Stimulated activated CD4-positive, alpha-beta T cell treated with anti-CD3 and anti-CD28 coated beads, Interleukin-1b, Interleukin-23, amount 100 ng/mL, for 1 hour (primary cell): ENCODE measurements at places on chromosomes 3 and 15.

- DNase-seq: peak; percentile 19
Observed at GRCh38 chr15:41772720-41773331, 1.5 kb upstream of the MAPKBP1 start.

- DNase-seq: no peak
Observed at GRCh38 chr15:67892559-67893377, 52.9 kb upstream of the RNU6-1 start.

DNA sequence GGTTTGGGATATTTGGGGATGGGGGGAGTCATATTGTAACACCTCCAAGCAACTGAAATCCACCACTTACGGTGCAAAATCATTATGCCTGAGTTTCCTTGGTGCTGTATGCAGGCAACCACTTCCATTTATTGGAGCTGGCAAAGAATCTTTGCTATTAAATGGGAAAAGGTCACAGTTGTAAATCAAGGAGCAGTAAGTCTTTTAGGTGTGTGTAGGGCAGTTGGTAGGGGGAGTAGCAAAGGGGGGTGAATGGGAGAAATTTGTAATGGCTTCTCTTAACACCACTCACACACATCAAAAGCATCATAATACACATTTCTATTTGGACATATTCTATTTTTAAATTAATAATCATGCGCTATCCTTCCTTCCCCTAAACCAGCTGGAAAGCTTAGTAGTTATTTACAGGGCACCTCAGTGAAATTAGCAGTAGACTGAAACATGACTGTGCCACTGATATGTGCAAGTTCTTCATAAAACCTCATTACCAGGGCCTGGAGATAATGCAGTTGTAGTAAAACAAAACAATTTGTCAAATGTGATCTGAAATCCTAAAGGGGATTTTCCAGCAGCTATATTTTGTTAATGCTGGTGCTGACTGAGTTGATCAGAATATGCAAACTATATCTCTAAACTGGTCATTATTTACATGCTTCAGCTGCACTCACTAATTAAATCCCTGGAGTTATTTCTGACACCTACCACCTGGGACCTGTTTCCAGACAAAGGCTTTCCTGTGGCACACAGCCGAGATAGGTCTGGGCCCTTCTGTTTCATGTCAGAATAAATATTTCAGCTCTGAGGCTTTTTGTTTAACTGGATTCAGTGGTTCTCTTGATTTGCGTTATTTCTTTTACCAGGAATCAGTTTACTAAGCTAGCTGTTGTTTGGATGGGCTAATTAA is 90.1 kb downstream of the B3GALNT1 start:
- no peak for DNase-seq

DNA sequence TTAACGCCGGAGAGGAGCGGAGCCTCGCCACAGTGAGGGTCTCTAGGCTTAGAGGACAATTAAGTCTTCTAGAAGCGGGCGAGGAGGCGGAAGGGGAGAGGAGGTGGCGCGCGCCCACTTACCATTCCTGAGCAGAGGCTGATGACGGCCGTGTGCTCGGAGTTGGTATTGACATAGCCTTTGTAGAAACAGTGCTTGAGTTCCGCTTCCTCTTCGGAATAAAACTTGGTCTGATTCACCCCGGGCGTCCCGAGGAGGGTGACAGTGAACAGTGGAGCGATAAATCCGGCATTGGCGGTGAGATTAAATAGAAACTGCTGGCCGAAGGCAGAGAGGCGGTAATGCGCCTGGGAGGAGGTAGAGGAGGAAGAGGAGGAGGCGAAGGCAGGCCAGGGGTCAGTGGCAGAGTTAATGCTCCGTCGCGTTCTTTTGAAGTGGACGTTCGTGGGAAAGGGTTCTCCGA is 1.3 kb downstream of the ADAMTS9 start:
- DNase-seq: no peak

- no peak for DNase-seq
Observed at GRCh38 chr15:90035840-90036230, 34.7 kb downstream of the ZNF710 start.

DNA sequence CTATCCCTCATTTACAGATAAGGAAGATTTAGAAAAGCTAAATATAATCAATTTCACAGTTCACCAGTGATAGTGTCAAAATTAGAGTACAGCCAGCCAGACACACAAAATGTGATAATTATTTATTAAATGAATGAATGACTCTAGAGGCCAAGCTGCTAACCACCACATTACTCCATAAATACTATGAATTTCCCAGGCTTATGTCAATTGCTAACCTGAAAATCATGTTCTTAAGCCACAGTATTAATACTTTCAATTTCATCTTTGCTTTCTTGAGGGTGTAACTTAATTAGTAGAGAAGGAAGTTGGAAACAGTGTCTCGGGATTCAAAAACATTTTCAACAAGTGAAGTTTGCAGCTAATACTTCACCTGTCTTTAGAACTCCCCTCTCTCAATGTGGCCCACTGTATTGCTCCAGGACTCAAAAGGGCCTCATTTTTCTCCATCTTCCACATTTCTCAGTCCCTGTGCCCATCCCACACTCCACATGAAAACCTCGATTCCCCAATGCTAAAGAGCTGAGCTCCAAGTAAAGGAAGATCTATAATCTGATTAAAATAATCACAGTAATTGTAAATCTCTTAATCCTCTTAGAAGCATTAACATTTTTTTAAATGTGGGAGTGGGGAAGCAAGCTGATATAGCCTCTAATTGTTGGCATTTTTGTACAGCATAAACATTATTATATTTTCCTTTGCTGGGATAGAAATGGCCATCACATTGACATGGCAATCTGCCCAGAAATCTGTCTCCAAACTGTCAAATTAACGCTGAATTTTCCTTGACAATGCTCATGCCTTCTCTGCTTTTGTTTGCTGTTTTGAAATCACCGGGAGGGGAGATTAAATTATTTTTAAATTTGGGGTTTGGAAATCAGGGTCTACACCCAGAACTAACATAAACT is 765.1 kb downstream of the ROBO1 start:
- DNase-seq: no peak

GRCh38 chr3:15955968-15956367 is 158.2 kb upstream of the ANKRD28 start:
- no peak for DNase-seq

DNA sequence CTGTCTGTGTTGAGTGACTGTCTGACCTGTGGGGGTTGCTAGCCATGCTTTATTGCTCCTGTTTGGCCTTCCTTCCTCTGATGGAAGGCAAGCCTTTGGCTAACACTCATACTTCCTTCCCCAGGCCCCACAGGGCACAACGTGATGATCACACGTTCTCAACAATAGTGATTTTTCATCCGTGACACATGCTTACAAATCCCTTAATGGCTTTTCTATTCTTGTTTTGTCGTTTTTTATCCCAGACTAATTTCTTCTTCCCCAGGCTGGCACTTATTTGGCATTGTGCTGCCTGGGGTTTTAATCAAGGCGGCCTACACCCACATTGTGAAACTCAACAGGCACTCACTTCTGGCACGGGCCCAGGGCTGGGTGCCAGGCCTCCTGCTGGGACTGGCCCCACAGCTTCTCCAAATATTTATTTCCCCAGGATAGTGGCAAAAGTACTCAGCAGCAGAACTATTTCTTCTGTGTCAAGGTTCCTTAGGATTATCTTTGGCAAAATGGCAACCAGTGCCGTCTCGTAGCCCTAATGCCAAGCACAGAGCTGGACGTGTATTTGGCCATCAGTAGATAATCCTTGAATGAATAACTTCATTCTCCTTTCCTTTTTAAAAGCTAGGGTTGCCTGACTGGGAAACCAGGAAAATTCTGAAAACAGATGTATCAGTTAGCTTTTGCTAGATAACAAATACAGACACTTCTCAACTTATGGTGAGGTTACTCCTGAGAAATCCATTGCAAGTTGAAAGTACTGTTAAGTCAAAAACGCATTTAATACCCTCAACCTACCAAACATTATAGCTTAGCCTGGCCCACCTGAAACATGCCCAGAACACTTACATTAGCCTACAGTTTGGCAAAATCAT is 30.6 kb downstream of the CMTM7 start:
- no peak for DNase-seq

- DNase-seq: no peak
Observed at GRCh38 chr3:113231827-113232253, 20.5 kb downstream of the BOC start.

- no peak for DNase-seq
Observed at GRCh38 chr3:21054064-21054463, 696.9 kb downstream of the ZNF385D start.

DNA sequence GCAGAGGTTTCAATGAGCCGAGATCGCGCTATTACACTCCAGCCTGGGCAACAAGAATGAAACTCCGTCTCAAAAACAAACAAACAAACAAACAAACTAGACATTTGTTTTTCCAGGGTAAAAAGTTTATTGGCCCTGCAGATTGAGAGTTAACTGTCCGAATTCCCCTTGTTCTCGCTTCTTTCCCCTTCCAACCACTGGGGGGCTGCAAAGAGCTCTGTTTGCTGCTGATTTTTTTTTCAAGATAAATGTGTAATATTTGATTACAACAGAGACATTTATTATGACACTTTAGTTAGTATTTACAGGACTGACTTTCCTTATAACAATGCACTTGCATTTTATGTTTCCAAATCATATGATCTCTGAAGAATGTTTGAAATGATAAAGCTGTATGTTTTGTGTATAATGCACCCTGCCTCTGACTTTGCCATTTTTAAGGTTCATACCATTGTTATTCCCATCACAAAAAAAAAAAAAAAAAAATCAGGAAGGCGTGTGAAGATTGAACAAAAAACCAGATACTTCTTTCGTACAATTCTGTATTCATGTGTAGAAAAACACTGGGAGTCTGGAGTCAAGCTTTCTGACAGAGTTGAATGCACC is 2.8 kb downstream of the CLSTN2 start:
- DNase-seq: no peak

DNA sequence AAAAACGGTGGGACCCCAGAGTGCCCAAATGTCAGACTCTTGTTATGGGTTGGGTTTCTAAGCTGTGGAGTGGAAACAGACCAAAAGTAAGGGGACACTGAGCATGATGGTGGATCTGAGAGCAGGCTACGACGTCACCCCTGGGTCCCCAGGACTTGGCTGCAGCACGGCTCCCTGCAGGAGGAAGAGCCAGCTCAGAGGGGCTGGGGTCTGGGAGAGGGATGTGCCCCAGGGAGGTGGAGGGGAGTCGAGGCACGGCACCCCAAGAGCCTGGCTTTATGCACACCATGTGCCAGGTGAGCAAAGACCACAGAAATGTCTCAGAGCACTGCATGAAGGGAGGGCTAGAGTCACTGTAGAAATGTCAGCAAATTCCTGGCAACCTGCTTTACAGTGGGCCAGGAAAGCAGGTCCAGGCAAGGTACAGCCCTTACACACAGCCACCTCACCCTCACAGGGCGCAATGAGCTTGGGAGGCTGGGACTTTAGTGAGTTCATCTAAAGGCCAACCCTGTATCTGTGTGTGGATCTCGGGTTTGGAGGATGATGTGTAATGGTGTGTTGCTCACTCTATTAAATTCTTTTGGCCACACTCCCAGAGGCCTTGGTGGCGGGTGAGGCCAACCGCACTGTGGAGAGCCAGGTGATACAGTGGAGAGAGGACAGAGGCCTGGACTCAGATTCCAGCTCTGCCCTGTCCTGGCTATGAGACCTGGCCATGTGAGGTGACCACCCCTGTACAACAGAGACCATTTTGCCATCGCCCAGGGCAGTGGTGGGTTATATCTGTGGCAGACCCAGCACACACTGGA is 14.1 kb downstream of the CTSH start:
- no peak for DNase-seq

- no peak for DNase-seq
Observed at GRCh38 chr15:92000709-92001108, 147.2 kb downstream of the SLCO3A1 start.

- DNase-seq: no peak
Observed at GRCh38 chr3:181488536-181488935, 223.2 kb upstream of the SOX2 start.

DNA sequence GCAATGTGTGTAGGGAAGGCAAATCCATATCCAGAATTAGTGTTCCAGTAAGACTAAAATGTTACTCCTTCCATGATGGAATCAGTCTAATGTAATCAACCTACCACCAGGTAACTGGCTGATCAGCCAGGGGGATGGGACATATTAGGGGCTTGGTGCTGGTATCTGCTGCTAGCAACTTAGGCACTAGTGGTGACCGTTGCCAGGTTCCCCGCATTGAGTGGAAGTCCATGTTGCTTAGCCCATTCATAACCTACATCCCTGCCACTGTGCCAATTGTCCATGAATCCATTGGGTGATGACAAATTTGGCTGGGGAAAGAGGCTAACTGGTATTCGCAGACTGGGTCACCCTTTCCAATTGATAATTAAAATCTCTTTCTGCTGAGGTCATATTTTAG is 212.2 kb upstream of the ROBO1 start:
- no peak for DNase-seq

- DNase-seq: no peak
Observed at GRCh38 chr3:119627461-119627860, 29.8 kb downstream of the PLA1A start.

DNA sequence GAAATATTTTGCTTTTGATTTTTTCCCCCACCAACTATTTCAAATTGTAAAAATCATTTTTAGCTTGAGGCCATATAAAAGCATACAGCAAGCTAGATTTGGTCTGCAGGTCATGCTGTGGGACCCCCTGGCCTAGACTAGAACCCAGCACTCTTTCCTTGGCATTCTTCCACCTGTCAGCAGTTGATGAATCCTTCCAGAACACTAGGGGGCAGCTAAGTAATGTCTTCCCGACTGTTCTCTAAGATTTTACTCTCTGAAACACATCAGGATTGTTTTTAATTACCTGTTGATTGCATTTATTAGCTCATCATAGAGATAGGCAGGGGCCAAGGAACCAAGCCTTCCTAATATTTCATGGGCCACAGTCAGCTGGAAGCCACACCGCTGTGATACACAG is 174.5 kb downstream of the CACNA1D start:
- DNase-seq: no peak

DNA sequence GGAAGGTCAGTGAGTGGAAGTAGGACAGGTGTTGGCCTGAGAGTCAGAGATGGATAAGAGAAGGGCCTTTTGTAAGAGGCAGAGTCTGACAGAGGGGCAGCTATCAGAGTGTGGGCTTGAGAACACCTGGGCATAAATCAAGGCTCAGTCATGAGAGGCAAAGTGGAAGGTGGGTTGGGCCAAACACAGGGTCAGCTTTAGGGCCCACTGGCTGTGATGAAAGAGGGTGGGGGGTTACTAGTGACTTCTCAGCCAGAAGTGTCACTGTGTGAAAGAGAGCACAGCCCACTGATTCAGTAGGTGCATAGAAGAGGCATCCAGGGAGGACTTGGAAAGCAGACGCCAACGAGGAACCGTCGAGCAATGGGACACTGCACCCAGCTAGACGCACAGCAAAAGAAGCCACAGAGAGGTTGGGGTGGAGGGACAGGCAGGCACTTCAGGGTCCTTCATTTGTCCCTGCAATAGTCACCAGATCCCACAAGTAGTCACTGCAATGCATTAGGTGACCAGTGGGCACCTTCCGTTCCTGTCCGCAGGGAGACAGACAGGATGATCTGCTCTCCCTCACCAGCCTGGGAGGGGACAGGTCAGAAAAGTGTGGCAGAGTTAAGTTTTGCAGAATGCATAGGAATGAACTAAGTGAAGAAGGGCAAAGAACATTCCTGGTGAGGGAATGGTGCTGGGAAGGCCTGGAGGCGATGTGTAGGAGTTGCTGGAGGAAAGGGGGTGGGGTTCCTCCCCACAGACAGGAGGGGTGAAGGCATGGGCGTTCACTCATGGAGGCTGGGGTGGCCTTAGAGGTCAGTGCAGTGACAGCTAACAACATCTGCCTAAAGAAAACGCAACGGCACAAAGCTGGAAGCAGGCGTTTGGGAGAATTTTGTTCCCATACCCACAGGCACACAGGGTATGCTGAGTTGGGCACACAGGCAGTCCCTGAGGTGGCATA is 36.3 kb downstream of the MESD start:
- no peak for DNase-seq

- DNase-seq: no peak
Observed at GRCh38 chr3:184786280-184786941, 25.6 kb upstream of the VPS8 start.

- DNase-seq: no peak
Observed at GRCh38 chr3:63900459-63900858, 11.7 kb downstream of the SCAANT1 start.
